Right cardiac atrium (tissue), 5 donors: ENCODE measurements at places on chromosomes 13 and 19.
A peak's percentile ranks its signal among the peaks of the same experiment; 100 is the strongest.

- DNase-seq = no peak
Measured at GRCh38 chr19:10831987-10832938, 3.7 kb downstream of the TMED1 start.

DNA sequence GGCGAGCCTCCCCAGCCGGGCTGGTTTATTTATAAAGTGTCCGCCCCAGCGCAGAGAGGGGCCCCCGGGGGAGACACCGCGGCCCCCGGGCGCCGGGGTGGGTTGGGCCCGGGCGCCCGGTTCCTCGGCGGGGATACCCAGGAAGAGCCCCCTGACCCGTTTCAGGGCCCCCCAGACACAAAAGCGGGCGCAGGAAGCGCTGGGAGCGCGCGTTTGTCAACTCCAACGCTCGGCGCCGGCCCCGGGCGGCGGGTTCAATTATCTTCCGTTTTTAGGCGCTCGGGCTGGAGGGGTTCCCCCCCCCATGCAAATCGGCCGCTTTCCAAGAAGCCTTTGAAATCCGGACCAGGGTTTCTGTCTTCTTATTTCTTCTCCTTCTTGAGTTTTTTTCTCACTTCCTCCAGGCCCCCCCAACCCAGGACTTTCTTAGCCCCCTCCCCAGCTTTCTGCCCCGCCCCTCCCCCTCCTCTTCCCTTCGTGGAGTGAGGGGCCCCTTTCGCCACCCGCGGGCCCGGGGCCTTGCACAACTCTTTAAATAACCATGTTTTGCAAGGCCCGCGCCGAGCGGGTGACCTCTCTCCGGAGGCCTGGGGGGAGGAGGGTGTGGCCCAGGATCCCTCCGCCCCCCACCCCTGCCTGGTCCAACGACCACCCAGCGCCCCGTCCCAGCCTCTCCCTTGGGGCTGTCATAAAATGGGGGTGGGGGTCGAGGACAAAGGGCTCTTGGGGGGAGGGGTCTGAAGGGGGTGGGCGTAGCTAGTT lies 935 bp downstream of the ARID3A start:
- peak; percentile 89 for DNase-seq

GRCh38 chr19:20254121-20254520 lies 87.1 kb downstream of the ZNF486 start:
- DNase-seq = no peak

DNA sequence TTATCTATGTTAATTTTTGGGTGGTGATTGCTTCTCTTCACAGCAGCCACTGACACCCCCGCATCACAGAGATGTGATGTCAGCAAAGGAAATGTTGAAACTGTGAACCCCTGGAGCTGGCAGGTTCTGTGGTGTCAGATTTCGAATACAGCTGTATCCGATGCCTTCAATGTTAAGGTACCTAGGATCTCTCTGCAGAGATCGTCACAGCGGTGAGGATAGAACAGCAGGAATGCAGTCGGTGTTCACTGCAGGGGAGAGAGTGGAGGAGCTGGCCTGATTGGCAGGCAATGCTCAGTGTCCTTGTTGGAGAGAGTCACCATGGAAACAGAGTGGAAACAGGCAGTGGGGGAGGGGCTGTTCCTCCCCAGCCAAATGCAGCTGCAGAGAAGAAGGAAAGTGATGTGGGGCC lies 79.5 kb upstream of the ZNF835 start:
- DNase-seq = no peak

DNA sequence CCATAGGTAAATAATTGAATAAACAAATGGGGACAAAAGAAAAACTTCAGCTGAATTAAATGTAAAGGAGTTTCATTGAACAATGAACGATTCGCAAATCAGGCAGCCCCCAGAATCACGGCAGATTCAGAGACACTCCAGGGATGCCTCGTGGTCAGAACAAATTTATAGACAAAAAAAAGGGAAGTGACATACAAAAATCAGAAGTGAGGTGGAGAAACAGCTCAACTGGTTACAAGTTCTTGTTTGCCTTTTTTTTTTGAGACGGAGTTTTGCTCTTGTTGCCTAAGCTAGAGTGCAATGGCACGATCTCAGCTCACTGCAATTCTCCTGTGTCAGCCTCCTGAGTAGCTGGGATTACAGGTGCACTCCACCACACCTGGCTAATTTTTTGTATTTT lies 5.7 kb downstream of the ZNF566 start:
- DNase-seq = no peak

DNA sequence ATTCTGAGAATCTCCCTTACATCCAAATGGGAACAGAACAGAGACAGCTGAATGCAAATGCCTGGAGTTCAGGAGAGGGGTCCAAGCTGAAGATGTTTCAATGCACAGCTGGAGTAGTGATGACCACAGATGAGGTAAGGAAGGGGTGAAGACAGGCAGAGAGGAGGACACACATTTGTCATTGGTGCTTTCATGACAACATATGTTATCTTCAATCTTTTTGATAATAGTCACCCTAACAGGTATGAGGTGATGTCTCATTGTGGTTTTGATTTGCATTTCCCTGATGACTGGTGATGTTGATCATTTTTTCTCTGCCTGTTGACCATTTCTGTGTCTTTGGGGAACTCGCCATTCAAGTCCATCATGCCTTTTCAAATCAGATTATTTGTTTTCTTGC lies 19.2 kb downstream of the SIGLEC7 start:
- no peak for DNase-seq

GRCh38 chr13:26756961-26757360 lies 3.6 kb downstream of the GPR12 start:
- DNase-seq = no peak

- DNase-seq = no peak
Measured at GRCh38 chr13:45055902-45056648, 64.2 kb upstream of the GTF2F2 start.

DNA sequence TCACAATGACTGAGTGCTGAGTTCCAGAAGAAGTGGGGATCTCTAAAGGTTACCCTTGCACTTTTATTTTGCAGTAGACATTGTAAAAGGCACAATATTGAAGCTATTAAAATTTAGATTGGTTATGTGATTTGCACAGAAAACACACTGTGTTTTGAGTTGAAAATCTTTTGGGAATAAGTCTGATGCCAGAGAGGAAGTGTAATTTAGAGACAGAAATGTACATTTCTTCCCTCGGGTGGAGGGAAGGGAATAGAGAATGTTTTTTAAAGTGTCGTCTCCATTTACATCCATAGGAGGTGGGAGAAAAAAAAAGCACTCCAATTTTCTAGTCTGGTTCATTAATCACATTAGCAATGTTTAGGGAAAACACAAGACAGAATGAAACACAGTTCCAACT lies 465.8 kb downstream of the OLFM4 start:
- DNase-seq = no peak

DNA sequence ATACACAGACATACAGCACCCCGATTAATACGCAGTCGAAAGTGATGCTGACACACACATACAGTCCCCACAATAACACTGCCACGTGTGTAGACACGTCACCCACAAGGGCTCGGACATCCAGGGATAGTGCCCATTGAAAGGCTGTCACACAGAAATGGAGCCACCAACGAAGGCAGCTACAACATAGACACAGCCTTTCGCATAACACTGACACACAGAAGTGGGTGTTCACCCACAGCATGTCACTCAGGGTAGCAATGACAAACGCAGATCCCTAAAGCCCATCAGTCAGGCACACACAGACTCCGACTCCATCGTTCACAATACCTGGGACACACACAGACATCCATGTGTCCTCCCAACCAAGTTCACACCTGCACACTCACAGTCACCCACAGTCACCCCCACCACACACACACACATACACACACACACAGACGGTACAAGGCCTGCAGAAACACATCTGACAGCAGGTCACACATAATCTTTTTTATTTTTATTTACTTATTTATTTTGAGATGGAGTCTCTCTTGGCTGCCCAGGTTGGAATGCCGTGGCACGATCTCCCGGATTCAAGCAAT lies 10.4 kb upstream of the NANOS3 start:
- no peak for DNase-seq

DNA sequence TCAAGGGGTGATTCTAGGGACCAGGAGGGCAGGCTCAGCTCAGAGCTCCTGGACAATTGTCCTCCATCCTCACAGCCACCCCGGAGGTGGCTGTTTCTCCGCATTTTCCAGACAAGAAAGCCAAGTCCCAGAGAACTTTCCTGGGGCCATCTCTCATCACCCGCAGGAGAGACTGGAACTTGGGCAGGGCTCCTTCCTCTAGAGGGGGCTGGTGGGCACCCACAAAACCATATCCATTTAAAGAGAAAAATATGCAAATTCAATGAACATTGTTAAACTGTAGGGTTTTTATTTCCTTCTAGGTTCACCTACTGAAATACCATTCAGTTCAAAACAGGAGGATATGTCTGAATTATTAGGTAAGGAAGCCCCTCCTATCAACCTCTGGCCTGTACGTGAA lies 16.6 kb downstream of the SPACA7 start:
- no peak for DNase-seq

DNA sequence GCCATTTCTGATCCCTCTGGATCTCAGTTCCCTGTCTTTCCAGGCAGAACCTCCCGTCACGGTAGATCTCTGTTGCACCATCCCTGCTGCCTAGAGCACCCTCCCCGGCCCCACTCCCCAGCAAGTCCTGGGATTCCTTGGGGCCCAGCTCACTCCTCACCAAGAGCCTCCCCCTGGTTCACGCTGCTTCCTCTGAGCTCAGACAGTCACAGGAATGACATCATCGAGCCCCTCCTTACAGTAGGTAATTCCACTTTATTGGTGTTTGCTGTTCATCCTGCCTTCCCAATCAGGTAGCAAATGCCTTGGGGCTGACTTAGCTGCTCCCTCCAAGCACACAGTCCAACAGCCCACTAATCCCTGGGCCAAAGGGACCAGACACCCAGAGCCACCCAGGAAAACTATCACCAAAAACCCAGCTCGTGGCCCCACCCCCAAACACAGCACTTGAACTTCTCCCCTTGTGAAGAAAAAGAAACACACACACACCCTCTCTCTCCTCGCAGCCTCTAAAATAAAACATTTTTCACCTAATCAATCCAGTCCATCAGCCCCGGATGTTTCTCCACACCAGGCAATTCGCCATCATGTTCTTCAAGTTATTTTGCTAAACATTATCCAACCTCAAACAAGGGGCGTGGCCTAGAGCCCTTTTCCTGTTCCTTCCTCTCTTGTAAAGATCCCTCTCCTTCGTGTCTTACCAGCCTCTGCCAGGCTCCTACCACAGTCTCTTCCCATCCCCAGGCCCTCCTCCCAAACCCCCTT lies 2.5 kb downstream of the NAPA start:
- DNase-seq = no peak

- no peak for DNase-seq
Measured at GRCh38 chr13:23722726-23723453, 152.7 kb downstream of the TNFRSF19 start.

- no peak for DNase-seq
Measured at GRCh38 chr19:6358003-6358402, 3.3 kb upstream of the CLPP start.

- no peak for DNase-seq
Measured at GRCh38 chr13:75829830-75830229, 193.7 kb downstream of the LMO7 start.

GRCh38 chr13:98586400-98587345 lies 9.8 kb upstream of the STK24 start:
- DNase-seq = no peak

GRCh38 chr19:53871454-53871853 lies 3.8 kb downstream of the MYADM start:
- no peak for DNase-seq

DNA sequence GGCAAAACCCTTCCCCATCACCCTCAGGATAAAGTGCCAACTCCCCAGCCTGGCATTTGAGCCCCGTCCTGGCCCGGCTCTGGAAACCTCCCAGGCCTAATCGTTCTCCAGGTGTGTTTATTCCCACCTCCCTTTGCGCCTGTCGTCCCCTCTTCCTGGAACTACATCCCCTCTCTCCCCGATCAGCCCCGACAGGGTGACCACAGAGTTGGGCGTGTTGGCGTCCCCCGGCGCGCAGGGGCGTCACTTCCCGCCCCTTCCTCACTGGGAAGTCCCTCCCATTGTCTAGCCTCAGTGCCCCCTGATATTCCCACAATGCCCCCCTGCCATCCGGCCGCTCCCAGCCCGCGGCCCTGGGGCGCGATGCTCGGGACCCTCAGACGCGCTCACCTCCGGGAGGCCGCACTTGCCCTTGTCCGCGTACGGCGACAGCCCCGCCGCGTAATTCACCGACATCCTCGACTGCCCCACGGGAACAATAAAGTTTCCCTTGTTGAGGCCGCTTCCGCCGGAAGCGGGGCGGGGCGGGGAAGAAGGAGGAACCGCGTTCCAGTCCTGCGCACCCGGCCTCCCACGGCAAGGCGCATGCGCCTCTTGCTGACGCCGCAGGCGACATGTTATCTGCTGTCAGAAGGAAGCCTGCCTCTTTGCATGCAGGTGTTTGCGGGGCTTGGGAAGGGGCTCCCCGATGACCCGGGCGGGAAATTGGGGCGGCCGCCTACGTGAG lies at the start of the genes ANKRD24 and SIRT6:
Gene ANKRD24 (plus strand): TSS at position 606 of the 727 bp plus-strand sequence. CDS start 3,737 bp downstream, outside the sequence.
Gene SIRT6 (minus strand): TSS at position 480 of the 727 bp plus-strand sequence. CDS start 24 bp downstream, at position 456.
- DNase-seq = peak; percentile 98

DNA sequence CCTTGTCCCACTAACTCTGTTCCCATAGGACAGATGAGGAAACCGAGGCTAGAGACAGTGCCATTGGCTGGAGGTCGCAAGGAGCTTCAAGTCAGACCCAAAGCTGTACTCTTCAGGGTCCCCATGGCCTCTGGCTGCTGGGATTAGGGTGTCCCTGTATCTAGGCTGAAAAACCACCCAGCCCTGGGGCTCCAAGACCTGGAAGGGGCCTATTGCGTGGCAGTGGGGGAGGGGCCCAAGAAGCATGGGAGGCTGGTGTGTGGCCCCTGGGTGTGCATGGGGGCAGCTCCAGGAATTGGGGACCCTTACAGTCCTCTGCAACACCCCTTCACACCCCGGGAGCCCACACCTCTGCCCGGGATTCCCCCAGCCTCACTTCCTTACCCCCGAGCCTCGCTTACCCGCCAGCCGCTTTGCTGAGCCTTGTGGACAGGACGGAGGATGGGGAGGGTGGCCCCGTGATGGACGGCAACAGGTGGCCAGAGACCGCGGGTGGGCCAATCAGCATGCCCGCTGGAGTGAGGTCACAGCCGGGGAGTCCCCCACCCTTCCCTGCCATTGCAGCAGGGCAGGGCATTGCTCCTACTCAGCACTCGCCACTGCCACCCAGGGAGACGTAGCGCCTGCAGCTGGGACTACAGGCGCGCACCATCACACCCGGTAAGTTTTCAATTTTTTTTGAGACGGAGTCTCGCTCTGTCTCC lies at the start of gene JSRP1:
Gene JSRP1 (minus strand): TSS at position 436 of the 704 bp plus-strand sequence. CDS start 1,103 bp downstream, outside the sequence.
- no peak for DNase-seq

DNA sequence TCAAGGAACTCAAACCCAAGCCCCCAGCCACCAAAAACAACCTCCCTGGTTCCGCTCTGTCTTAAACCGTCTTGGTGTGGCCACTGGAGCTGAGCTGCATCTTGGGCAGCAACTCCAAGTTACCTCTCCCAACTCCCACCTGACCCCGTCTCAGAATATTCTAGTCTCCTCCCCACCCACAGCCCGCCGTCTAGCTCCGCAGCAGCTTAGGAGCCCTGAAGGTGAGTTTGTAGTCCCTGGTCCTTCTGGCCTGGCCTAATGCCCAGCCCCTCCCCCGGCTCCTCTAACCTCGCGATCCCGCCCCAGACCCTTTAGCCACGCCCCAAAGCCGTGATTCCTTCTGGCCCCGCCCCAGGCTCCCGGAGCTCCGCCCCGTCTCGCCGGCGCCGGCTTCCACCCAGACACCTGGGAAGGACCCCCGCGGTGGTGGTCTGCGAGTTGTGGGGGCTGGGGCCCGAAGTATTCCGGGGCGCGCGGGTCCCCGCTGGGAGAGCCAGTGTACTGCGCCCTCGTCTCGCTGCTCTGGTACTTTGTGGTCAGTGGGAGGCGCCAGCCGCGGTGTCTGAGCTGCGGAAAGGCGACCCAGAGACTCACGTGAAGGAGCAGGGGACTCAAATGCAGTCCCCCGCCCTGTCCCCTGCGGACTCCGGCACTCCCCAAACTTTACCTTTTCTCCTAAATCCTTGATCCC lies 2.5 kb upstream of the LHB start:
- peak; percentile 89 for DNase-seq
